ENCODE measurements at places on chromosomes 2 and 18.
A peak's percentile ranks its signal among the peaks of the same experiment; 100 is the strongest.

DNA sequence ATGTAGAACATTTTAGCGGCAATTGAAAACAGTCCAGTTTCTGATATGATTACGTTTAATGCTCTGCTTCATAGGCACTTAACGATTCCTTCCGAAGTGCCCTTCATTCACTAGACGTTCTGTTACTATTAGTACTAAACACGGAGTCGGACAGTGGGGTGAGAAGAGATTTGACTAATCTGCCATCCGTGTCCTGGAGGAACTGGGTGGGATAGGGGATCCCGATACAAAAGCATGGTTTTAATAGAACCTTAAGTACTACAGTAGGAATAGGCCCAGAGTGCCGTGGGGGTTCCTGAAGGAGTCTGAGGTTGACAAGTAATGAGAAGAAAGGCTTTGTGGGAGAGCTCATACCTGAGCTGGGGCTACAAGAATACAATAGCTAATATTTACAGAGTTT is 631 bp downstream of the MORN2 start:
- DNase-seq, result no peak

- no peak for DNase-seq
These were observed 6.2 kb downstream of the ABCG5 start for GRCh38 chr2:43832457-43832856.

DNA sequence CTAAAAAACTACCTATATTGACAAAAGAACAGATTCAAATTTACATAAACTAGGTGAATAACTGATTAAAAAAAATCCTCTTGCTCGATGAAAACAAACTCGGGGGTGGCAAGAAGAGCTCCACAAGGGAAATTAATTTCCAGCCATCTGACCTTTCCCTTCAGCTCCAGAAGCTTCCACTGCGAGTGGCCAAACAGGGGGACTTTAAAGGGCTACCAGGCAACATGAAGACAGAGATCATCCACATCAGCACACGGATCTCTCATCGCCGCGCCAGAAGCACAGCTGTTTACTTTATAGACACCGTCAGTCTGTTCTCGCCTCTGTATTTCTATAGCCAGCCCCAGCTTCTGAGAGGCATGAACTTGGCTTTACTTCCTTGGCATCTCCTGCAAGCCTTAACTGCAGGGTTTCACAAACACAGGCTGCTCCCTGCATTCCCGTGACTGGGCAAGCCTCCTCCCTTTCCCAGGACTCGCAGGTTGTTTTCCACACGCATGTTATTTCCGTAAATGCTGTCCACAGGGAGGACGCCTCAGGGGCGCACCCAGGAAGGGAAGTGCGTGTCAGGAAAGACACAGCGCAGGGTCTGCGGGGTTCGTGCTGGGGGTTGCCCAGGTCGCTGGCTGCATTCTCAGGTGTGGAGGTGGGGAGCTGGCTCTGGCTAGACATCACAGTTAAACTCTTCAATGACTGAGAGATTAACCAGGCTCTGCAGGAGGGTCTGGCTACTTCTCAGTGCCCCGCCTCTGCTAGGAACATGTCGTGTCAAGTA is 85.0 kb downstream of the USP40 start:
- DNase-seq, result no peak

DNA sequence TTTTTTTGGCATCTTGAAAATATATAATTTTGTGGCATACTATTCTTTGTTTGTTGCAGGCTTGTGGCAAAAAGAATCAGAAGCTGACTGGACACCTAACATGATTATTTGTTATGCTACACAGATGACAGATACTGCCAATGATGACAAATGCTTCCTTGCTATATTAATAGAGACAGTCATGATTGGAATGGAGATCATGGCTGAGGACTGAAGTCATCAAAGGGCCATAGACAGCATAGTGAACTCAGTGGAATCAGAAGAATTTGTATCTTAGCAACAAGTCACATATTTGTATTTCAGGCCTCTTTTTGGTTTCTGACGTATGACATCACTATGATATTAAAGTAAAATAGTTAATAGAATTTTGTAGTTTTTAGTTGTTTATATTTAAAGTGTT is 1003.8 kb upstream of the DDX18 start:
- no peak for DNase-seq

GRCh38 chr2:25266399-25266798 is 75.3 kb downstream of the DNMT3A start:
- DNase-seq, result no peak

DNA sequence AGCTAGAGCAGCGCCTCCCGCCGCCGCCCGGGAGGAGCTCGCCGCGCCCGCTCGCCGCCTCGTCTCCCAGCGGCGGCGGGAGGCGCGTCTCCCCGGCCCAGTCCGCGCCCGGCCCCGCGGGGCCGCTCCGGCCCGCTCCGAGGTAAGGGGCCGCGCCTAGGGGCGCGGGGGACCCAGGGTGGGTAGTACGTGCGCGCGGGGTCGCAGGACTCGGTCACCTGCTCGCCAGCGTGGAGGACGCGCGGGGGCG is 259 bp downstream of the NPAS2 start:
- no peak for DNase-seq

GRCh38 chr2:189465478-189465877 is 24.2 kb downstream of the WDR75 start:
- DNase-seq, result no peak

- DNase-seq, result no peak
These were observed at the start of gene GPR75 for GRCh38 chr2:53859206-53860181. GPR75 (minus strand) TSS chr2:53859967; CDS start chr2:53854756, 5,211 bp downstream.

DNA sequence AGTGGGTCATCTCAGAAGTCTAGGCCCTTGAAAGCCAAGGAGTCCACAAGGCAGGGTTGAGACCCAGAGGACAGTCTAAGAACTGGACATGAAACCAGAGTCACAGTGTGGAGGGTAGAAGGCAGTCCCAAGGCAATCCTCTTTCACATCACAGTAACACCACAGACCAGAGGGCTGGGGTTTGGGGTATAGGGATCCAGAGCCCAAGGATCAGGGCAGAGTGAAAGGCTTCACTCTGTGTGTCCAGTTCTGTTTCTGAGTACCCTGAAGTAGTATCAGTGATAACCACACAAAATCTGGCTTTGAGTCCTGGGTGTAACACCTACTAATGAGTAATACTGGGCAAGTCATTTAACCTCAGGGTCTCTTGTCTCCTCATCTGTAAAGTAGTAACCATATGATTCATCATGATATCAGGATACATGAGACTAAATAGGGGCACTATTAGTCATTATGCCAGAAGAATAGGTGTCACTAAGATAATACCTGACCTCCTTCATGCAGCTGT is 91.0 kb downstream of the ICA1L start:
- DNase-seq, result no peak

DNA sequence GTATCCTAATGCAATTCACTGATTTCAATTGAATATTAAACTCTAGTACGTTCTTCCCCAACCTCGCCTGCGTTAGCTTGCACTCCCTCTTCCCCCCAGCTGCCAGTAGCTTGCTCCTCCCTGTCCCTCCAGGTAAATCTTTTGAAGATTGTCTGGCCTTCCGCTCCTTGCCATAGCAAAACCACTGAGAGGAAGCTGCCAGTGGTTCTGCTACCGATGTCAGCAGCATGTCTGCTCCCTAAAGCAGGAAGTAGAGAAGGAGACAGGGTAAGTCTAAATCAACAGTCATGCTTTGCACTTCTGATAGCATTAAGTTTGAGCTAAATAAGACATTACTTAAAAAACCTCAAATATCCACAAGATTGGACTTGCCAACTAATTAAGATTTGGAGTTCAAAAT is 89.1 kb downstream of the SCN2A start:
- DNase-seq, result no peak

GRCh38 chr2:10432311-10433181 is 15.6 kb downstream of the ODC1 start:
- DNase-seq, result no peak

GRCh38 chr2:230600285-230600684 is 112.4 kb upstream of the CAB39 start:
- DNase-seq, result no peak

- no peak for DNase-seq
These were observed 241.3 kb downstream of the PAX3 start for GRCh38 chr2:222057347-222058073.

- DNase-seq, result no peak
These were observed 12.8 kb upstream of the TTN start for GRCh38 chr2:178819992-178820391.

- no peak for DNase-seq
These were observed 17.0 kb downstream of the WDPCP start for GRCh38 chr2:63571291-63571690.

DNA sequence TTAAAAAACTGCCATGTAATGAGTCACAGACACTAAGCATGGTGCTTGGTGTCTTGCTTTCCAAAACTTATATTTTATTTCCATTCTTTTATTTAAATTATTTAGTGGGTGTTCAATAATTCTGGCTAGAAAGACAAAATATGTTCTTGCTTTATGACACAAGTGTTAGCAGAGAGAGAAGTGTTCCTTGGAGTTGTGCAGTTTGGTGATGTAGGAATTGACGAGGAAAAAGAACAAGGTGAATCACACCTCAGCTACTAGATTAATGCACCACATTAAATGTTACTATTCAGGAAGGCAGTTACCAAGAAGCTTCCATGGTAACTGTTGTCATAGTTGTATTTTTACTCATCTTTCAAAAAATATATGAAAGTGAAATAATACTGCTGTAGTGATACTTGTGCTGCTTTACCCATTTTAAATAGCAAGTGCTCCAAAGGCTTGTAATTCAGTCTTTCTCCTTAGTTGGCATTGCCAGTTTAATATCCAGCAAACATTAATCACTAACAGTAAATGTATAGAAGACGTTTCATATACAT is 28.3 kb downstream of the ADAM23 start:
- no peak for DNase-seq

DNA sequence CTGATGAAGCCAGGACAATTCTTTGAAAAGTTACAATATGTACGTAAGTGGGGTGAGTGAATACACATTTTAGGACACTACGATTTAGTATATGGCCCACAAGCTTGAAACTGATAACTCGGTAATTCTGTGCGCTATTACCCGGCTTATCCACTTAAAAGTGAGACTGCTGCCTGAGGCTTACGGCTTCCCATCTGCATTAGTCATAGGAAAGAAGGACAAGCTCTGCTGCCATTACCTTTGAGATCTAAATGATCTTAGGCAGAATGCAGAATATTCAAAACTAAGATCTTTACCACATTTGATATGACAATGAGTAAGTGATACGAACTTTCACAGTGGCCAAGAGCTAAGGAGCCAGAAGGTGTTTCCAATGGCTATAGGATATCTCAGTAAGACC is 133.3 kb downstream of the GAREM1 start:
- no peak for DNase-seq

DNA sequence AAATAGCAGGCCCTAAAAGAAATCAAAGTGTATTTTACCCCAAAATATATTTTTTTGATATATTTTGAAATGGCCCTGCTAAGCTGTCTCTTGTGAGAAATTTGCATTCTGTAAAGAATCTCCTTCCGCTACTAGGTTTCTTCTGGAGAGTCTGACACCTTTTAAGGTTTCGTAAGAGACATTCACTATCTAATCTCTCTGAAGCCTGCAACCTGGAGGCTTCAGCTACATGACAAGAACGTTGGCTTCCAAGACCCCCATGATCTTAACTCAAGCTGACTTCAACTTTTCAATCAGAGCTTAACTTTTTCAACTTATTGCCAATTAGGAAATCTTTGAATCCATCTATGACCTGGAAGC is 1894.9 kb upstream of the LRRTM1 start:
- DNase-seq, result no peak

DNA sequence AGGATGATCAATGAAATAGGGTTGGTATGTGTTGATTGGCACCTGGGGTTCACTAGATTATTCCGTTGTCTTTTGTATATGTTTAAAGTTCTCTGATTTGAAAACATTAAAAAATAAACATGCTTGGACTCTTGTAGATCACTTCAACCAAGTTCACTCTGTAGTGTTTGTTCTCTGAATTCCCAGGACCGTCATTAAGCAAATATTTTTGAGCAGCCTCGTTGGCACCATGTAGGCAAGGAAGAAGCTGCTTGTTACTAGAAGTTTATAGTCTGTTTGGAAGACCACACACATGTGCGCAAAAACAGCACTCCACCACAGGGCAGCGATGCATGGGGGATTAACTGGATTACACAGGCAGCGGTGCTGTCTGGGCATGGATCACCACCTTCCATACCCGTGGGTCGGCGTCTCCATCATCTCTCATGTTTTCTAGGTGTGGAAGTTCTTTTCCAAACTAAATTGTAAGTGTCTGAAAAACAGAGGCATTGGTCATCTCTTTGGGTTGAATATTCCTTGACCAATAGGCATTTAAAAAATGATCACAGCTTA is 212.2 kb downstream of the FHOD3 start:
- no peak for DNase-seq

DNA sequence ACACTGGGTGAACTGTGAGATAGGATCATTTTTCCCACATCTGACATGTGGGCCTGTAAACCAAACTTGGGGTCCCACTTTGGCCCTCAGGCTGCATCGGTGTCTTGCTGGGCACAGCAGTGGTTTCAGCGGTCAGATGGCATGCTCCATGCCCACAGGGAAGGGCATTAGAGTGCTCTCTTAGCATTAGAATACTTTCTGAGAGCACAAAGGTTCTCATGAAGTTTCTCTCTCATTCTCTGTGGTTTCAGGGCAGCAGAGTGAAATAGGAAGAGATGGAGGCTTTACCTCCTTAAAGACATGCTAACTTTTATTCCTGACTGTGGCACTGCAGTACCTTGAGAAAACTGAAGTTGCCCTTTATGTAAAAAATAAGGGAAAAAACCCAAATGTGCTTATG is 36.6 kb upstream of the GATA6 start:
- no peak for DNase-seq

DNA sequence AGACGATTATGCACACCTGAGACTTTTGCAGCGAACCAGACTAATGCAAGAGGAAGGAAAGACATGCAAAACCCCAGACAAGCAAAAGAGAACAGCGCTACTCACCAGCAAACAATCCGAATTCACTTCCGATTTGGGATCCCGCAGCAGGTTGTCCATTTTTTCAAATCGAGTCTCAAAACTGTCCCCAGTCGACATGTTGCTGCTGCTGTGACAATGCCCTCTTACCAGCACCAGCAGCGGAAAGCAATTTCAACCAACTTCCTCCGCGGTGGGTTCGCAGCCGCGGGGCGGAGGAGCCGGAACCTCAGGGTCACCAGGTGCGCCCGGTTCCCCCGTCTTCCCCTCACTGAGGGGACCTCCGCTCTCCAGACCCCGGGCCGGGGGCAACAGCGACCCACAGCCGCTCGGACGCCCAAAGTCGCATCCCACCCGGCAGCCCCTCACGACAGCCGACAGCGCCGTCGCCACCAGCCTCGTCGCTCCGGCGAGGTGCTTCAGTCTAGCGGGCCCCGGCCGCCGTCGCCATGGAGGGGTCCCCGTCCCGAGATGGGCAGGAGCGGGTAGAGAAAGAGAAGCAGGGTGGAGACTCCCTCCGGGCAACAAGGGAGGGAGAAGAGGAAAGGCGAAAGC is 784 bp downstream of the ROCK1 start:
- DNase-seq, result peak; percentile 62

GRCh38 chr2:197028230-197028629 is 101.7 kb upstream of the PGAP1 start:
- no peak for DNase-seq

GRCh38 chr18:35118641-35119040 is 77.4 kb downstream of the MAPRE2 start:
- no peak for DNase-seq
